ENCODE measurements at places on chromosomes 11 and 22. TPM values are rescaled to one million over a fixed set of nuclear protein-coding genes. Genes with fewer than 3 reads are reported as not detected.

DNA sequence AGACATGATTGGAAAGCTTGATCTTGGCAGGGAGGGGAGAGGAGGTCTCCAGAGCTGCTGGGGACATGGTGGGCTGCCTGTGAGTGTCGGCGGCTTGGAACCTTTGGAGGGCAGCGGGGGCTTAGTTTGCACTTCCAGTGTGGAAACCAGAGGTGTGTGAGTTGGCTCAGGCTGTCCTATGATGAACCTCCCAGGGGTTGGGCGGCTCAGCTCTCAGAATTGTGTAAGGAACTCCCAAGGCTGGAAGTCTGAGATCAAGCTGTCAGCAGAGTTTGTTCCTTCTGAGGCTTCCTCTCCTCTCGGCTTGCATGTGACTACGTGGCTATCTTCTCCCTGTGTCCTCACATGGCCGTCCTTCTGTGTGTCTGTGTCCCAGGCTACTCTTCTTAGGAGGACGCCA lies 87.9 kb upstream of the B3GAT1 start:
- no peak for DNase-seq

GRCh38 chr11:66784575-66784974 lies 55.6 kb upstream of the SPTBN2 start:
- no peak for DNase-seq

GRCh38 chr11:34996958-34997357 lies 80.5 kb downstream of the PDHX start:
- no peak for DNase-seq

- DNase-seq = no peak
Measured at GRCh38 chr11:108768370-108768769, 103.5 kb downstream of the DDX10 start.

GRCh38 chr11:64809781-64810241 lies 540 bp downstream of the MEN1 start:
- DNase-seq = peak; percentile 23

- DNase-seq = no peak
Measured at GRCh38 chr11:82959987-82960778, 58.6 kb downstream of the DDIAS start.

DNA sequence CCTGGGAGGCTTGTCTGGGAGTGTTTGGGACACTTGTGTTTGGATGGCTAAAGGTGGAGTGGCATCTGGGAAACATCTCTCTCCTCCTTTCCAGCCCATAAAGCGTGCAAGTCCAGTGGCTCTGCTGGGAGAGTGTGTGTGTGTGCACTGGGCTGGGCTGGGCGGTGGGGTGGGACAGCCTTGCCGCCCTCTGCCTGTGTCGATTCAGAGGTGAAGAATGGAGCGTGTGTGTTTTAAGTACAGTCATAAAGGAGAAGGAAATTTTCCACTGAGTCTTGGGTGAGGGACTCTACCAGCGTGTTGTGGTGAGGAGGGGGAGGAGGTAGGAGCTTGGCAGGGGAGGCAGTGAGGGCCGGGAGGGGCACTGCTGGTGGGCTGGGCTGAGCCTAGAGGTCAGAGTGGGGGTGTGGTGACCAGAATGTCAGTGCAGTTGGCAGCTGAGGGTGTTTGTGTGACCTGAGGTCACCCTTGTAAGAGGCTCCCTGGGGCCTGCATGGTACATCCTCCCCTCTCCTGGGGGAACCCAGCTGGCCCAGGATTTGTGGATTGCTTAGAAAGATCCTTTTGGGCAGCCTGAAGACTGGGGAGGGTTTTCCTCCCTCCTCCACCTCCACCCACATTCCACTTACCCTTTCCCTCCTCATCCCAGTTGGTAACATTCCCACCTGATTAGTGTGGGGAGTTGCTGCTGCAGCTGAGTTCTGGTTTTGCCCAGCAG lies 1.7 kb downstream of the TIMP3 start:
- no peak for DNase-seq

DNA sequence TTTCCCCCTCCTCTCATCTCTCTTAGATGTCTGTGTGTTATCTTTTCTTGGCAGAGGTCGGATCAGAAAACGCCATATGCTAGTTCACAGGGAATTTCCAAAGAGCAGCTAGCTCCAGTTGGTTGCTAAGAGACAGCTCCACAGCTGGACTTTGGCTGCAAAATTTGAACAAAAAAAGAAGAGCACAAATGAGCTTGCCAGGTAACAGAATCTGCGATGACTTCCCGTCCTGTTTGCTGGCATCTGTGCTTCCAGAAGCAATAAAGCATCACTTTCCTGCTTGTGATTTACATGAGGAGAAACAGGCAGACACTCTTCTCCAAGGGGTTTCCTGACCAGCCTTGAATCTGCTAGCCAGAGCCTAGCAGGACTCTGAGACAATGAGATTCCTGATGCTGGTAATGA lies 596.0 kb upstream of the B3GAT1 start:
- DNase-seq = peak; percentile 48

DNA sequence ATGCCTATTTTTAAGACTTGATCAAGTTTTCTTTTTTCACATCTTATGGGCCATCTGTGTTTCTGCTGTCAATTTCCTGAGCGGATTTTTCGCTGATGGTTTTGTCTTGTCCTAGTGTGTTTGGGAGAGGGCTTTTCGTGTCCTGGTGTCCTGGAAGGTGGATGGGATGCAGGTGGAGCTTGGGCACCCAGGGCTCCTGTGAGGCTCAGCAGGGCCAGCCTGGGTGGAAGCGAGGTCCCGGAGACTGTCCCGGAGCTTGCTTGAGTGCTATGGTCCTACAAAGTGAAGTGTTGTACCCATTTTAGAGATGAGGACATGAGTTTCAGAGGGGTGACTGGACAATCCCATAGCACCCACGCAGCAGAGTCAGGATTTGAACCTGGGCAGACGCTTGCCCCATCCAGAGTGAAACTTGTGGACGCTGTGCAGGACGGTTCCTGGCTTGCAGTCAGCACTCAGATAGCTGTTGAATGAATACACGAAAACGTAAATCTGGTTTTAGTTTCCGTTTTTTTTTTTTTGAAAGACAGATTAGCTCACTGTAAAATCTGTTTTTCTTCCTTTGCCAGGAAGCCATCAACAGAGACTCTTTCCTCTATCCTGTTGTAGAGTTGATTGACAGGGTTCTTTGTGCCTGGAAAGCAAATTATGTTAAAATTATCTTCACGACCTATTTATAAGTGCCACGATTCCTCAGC lies 64.1 kb downstream of the TBC1D22A start:
- no peak for DNase-seq

- DNase-seq = no peak
Measured at GRCh38 chr11:35555488-35555887, 30.1 kb upstream of the PAMR1 start.

DNA sequence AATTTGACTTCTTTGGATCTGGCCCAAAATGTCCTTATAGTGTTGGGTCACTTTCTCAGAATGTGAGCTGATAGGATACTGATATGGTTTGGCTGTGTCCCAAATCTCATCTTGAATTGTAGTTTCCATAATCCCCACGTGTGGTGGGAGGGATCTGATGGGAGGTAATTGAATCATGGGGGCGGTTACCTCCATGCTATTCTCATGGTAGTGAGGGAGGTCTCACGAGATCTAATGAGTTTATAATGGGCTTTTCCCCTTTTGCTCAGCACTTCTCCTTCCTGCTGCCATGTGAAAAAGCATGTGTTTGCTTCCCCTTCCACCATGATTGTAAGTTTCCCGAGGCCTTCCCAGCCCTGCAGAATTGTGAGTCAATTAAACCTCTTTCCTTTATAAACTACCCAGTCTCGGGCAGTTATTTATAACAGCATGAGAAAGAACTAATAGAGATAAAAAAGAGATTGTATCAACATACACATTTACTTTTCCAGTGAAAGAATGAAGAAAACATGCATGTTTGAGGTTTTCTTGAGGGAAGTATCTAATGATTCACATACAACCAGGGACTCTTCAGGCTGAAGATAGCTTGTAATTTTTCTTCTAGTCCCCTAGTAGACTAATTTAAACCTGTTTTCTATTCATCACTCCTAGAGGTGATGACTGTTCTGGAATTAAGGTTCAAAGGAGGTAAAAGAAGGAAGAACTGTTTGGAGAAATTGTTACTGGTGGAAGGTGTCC lies 17.3 kb upstream of the CSTF3 start:
- no peak for DNase-seq

- DNase-seq = no peak
Measured at GRCh38 chr22:41028841-41029240, 63.6 kb upstream of the EP300 start.

DNA sequence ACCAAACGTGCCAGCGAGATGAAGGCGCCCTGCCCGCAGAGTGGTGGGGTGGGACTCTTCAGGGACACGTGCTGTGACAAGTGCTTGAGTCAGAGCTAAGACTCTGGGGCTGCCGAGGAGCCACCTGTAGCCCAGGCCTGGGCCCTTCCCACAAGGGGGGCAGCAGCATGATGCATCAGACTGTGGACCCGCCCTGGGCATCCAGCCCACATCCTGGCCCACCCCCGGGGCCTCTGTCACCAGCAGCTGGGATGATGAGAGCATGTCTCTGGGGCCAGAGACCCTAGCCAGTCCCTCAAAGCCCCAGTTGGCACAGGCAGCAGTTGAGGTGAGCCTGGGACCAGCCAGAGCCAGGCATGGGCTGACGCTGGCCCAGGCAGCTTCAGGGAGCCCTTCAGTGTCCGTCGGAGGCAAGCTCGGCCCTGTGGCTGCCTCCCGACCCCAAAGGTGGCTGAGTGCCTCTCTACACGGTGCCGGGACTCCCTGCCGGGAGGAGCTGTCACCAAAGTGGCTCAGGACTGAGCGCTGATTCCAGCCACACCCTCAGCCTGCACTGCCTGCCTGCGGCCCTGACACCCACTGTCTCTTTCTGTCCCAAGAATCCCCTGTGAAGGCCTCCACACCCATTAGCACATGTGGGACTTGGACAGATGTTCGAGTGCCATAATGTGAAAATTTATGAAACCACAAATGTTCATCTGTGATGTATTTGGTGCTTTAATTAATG lies 41.3 kb downstream of the CDKN1C start:
- DNase-seq = no peak

DNA sequence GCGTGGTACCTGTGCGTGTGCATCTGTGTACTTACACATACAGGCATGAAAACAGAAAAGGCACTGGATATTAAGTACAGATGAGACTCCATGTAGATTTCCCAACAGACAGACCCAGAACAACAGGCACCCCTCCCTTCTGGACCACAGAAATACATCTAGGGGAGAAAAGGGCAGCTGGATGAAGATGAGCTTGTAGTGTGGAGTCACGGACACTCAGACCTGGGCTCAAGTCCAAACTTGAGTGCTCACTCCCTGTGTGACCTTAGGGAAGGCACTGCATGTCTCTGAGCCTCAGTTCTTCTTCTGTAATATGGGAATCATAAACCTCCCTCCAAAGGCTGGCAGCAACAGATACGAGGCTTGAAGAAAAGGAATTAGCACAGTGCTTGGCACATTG lies 108.9 kb downstream of the GALNT18 start:
- no peak for DNase-seq

- no peak for DNase-seq
Measured at GRCh38 chr11:60257956-60258722, 15.2 kb upstream of the MS4A4E start.

DNA sequence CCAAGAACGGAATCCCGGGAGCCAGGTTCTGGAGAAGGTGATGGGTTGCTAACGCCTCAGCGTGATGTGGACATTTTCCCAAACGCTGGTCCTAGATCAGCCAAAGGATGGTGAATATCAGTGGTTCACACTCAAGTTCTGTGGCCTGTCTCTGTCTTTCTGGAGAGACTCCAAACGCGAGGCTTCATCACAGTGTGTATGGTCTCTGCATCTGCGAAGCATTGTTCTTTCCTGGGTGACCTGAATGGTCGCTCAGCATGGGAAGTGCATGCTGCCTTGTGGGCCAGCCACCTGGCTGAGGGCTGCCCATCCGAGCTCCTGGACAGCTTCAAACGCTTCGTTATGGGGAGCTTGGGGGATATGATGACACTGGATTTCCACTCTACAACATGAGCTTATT lies 810.0 kb downstream of the TBC1D22A start:
- DNase-seq = no peak

GRCh38 chr11:35143297-35144135 lies 4.5 kb downstream of the CD44 start:
- no peak for DNase-seq

The TRIM6 gene
- 38.2 TPM for polyA plus RNA-seq

The NRXN2 gene
- 24.6 TPM for polyA plus RNA-seq

The THYN1 gene
- 76.2 TPM for polyA plus RNA-seq

The OR8G5 gene
- not detected for polyA plus RNA-seq

The OR4D11 gene
- polyA plus RNA-seq = not detected

The POU2AF2 gene
- polyA plus RNA-seq = not detected

The DGCR6 gene
- 13.6 TPM for polyA plus RNA-seq
